Choroid plexus epithelial cell (primary cell): ENCODE measurements at places on chromosomes 3 and 15.
A peak's percentile ranks its signal among the peaks of the same experiment; 100 is the strongest.

DNA sequence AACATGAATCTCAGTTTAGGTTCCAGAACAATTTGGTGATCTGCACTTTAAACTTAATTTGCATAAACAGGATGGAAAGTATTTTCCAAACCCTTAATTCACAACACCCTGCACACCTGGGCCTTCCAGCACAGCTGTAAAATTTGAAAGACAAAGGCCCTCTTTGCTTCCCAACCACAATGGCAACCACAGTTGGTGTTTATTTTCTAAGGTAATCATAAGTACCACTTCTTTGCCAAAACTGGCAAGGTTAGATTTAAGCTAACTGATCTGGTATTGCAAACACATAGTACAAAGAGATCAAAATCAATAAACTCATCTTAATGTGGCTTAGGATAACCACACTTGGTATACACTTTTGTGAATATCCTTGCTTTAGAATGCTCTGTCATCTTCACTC, 4.1 kb downstream of the LRIG1 start:
- DNase-seq, result no peak

DNA sequence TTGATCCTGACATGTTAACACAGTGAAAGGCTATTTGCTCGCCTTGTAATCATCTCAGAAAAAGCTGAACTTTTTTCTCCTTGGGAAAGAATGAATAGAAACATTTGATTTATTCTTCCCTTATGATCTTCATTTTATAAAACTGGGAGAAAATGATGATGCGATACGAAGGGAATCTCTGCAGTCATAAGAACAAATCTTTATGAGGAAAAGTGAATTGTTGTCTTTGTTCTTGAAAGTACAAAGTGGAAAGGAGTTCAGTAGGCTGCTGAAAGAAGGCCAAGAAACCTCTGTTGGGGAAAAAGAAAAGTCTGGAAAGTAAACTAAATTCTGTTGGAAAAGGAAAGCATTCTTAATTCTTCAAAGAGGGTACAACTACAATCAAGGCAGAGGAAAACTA, 248.8 kb downstream of the NSUN3 start:
- DNase-seq, result no peak

DNA sequence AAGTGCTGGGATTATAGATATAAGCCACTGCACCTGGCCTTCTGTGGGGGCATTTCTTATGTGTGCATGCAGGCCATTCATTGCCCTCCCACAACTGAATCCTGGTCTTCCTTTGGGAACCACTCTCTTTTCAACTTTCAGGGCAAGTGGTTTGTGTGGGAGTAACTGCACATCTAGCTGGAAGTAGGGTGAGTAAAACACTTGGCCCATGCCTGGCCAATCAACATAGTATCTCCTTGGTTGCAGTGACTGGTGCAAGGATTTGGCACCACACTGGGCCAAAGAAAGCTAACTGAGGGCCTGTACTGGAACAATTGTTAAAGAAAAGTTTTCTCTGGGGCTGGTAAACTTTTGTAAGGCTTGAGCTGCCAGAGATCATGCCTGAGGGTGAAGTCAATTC, 189.2 kb upstream of the FEZF2 start:
- no peak for DNase-seq

DNA sequence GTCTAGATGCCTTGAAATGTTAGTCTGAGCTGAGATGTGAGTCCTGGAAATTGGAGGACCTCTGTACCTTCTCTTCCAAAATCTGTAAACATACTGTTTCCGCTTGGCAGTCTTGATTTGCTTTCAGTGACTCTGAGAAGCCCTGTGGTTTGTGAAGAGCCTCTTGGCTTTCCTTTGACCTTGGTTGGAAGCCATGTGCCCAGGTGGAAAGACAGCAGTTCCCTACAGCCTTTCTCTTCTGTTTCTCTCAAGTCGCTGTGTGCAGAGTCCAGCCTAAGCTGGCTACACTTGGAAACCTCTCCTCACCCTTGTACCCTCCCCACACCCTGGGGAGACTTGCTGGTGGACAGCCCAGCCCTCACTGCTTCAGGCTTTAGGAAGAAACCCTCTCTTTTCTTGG, 129.8 kb upstream of the CTDSPL start:
- DNase-seq, result no peak

GRCh38 chr15:99683000-99683670, 50.1 kb downstream of the LYSMD4 start:
- peak; percentile 62 for DNase-seq

DNA sequence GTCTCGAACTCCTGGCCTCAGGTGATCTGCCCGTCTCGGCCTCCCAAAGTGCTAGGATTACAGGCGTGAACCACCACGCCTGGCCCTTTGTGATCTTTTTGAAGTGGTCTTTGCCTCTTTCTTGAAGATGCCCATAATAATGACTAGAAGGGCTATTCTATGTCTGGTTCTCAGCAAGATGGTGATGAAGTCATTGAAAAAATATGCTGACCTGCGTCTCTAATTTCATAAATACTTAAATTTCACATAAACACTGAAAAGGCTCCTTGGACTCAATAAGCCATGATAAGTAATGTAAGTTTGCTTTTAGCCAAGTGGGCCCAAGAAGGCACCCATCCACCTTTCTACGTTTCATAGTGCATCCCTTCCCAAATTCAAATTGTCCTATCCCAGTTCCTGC, 775 bp upstream of the MAPK6 start:
- DNase-seq, result peak; percentile 80

DNA sequence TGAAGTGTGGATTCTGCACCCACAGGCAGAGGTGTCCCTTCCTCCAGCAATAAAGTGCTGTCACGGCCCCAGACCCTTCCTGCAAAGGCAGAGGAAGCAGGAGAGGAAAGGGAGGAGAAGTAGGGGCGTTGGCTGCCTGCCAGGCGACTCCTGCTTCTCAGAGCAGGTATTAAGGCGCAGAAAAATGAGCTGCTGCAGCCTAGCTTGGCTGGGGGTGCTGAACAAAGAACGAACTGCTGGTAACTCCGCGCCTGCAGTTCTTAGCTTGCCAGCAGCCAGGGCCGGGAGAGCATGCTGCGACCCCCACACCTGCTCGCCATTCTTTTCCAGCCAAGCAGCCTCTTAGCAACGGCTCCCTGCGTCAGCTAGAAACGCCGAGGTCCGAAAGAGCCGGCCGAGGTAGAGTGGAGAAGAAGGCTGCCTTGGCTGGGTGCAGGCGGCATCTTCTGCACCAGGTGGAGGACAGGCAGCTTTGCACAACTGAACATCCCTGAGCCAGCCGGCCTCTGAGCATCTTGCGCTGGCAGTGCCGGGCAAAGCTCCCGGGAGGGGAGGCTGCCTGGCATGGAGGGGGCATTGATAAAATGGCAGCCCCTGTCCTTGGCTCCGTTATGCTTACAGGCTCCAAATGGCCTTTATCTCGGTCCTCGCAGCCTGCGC, 296.0 kb downstream of the MEX3B start:
- no peak for DNase-seq

DNA sequence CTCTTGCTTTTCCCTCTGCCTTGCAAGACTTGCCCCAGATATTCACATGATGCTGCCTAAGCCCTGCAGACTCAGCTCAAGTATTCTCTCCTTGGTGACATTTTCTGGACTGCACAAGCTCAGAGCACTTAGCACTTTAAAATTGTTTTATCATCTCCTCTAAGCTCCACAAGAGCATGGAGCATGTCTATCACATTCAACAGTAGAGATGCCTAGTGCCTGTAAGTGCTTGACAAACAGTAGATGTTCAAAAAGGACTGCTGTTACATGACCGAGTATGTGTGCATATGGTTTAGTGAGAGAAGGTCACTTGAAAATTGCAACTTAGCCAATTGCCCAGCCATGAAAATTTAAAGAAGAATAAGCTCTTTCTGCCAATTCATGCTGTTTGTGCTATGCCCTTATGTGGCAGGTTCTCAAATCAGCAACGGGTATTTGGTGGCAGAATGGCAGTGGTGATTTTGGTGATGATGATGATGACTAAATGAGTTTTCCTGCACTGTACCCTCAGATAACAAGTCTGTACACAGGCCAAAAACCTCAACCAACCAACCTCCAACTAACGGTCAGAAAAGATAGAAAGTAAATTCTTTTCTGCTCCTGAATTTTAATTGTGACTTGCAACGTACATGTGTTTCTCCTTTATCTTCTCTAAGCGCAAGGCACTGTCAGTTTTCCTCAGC, 647.2 kb upstream of the UBE2E2 start:
- DNase-seq, result no peak

- DNase-seq, result no peak
These were observed 128.6 kb downstream of the TPRG1 start for GRCh38 chr3:189300345-189300744.

- no peak for DNase-seq
These were observed 106.2 kb downstream of the CPNE4 start for GRCh38 chr3:131928593-131928992.

DNA sequence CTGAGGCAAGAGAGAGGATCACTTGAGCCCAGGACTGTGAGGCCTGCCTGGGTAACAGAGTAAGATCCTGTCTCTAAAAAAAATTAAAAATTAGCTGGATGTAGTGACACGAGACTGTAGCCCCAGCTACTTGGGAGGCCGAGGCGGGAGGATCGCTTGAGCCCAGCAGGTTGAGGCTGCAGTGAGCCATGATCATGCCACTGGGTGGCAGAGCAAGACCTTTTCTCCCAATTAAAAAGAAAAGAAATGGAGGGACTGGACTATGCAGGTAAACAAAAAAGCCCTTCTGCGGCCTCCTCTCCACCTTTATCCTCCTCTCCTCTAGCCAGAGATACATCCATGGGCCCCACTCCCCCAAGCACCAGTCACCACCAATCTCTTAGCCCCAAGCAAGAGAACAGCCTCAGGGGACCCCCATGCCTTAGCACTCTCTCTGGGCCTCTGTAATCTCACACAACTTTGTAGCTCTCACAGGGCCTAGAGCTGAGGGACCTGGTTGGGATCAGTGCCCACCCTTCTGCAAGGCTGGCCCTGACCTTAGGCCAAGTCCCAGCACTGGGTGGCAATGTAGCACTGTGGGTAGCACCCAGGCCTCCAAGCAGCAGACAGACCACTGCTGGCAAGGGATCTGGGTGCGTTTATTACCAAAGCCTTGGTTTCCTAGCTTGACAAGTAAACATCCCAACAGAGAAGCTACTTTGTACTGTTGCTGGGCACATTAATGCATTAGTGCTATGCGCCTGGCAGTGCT, 43.4 kb downstream of the FAM174B start:
- no peak for DNase-seq

GRCh38 chr15:73573572-73573971, 59.6 kb downstream of the NPTN start:
- peak; percentile 88 for DNase-seq

GRCh38 chr15:76341366-76342057, 4.9 kb downstream of the ISL2 start:
- no peak for DNase-seq
